Stimulated activated CD8-positive, alpha-beta memory T cell treated with anti-CD3 and anti-CD28 coated beads, Interleukin-15, amount 100 ng/mL, for 48 hours (primary cell): ENCODE measurements at places on chromosomes 7 and 10.

DNA sequence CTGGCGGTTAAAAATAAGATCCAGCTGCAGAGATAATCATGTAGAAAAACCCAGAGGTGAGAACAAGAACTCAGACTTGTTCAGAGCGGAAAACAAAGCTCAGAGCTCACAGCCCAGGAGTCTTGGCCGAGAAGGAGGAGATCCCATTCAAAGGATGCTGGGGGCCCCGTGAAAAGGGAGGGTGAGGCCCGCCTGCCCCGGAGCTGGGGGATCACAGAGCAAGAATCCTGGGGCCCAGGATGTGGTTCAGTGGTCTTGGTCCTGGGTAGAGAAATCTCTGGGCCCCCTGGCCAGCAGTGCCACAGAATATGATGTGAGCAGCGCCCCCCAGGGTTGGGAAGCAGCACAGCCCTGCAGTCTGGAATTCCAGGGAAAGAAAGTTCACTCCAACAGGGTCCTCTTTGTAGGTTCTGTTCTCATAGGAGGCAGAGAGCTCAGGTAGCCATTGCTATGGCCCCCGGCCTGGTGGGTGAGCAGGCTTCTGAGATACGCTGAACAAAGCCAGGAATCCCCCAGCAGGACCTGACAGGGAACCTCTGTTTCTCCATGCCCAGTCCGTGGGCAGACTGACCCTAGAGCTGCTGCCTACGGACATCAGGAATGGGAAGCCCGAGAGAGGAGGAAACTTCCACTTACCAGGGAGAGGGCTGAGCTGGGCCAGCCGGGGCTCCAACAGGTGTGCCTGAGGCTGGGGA, 77.7 kb upstream of the GNA12 start:
- no peak for DNase-seq

- no peak for DNase-seq
Measured at GRCh38 chr7:147173883-147174282, 1057.3 kb downstream of the CNTNAP2 start.

- no peak for DNase-seq
Measured at GRCh38 chr10:114767986-114768821, 53.4 kb upstream of the FHIP2A start.

DNA sequence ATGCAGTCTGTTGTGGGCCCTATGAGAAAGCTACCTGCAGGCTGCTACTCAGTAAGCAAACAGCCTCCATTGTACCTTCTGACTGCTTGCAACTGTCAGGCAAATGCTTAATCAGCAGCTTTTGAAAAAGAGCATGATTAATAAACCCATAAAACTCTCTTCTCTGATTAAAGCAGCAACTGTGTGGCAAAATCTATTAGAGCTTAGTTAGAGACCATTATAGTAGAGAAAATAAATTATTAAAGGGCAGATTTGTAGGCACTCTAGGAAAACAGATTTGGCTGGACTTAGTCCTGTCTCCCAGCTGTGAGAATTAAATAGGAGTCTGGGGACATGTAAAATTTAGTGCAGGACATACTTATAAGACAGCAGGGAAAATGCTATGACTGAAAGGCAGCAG, 132.5 kb upstream of the WNT16 start:
- no peak for DNase-seq

- DNase-seq = no peak
Measured at GRCh38 chr7:50534690-50535290, 30.4 kb downstream of the DDC start.
